ENCODE measurements at places on chromosomes 7 and 10. TPM values are rescaled to one million over a fixed set of nuclear protein-coding genes. Genes with fewer than 3 reads are reported as not detected.

Gene LRRC18
- total RNA-seq, result not detected

Gene ATXN7L1
- total RNA-seq, result 3.9 TPM

Gene CALHM1
- total RNA-seq, result not detected

Gene CCDC172
- total RNA-seq, result not detected

Gene DNAJB6
- total RNA-seq, result 183 TPM

Gene CALML5
- not detected for total RNA-seq

Gene ADAMTS14
- total RNA-seq, result 0.26 TPM

Gene GCK
- total RNA-seq, result 7.4 TPM

Gene OPALIN
- total RNA-seq, result not detected

Gene FAM13C
- total RNA-seq, result 5.3 TPM
